Pancreas (tissue), 10 donors: ENCODE measurements at places on chromosomes 7 and 10.

DNA sequence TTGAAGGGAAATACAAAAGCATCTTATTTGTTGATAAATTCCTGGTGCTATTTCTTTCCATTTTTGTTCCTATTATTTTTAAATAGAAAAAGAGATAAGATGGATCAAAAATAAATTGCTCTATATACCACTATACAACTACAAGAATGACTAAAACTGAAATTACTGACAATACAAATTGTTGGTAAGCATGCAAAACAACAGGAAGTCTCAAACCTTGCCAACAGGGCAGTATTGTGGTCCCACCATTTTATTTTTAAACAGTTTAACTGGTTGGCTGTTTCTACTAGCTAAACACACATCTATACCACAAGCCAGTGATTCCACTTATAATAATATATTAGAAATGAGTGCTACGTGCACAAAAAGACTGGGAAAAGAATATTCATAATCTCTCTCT lies 213.0 kb downstream of the JAZF1 start:
- H3K27ac ChIP-seq = no peak overlapping the region
- no peaks in the 10 kb centered on the region for H3K27me3 ChIP-seq
- no peaks in the 10 kb centered on the region for H3K4me1 ChIP-seq
- no peaks in the 10 kb centered on the region for H3K36me3 ChIP-seq
- no peak for DNase-seq

DNA sequence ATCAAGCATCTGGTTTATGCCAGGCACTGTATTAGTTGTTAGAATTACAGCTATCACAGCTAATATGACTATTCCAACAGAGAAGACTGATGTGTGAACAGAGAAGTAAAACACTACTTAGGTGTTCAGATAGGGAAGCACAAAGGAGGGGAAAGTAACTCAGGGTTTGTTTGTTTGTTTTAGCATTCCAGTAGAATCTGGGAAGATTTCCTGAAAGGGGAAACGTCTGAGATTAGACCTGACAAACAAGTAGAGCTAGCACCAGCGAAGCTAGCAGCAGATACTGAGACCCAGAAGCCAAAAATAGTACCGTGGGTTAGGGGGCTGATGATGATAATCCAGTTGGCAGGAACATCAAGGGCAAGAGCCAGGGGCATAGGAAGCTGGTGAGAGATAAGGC lies 28.8 kb upstream of the KLHL7 start:
- H3K36me3 ChIP-seq = no peaks in the 10 kb centered on the region
- H3K27ac ChIP-seq = no peak overlapping the region
- no peak overlapping the region for H3K4me3 ChIP-seq

DNA sequence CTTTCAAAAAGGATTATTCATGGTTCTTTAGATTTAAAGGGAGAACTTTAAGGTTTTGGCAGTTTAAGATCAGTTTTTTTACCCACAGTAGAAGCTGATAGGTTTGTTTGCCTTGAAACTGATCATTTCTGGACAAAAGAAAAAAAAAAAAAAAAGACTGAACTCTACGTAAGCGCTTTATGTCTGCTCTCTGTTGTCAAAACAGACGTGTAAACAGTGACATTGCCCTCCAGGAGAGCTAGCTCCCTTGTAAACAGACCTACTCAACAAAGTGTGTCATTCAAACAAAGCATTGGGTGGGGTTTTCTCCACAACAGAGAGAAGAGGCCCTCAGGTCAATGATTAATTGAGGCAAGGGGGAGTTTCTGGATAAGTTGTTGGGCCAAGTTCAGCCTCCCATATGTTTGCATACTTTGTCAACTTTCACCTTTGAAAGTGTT lies 568.1 kb upstream of the LRRN3 start:
- H3K27me3 ChIP-seq = no peaks in the 10 kb centered on the region
- DNase-seq = no peak
- no peaks in the 10 kb centered on the region for H3K36me3 ChIP-seq

GRCh38 chr7:520503-521161 lies 986 bp upstream of the PDGFA start:
- peak; percentile 87 for DNase-seq
- no peaks in the 10 kb centered on the region for H3K36me3 ChIP-seq
- H3K27ac ChIP-seq = peak overlapping the region; percentile 87
- peaks cover 9% of the 10 kb centered on the region for H3K4me1 ChIP-seq

DNA sequence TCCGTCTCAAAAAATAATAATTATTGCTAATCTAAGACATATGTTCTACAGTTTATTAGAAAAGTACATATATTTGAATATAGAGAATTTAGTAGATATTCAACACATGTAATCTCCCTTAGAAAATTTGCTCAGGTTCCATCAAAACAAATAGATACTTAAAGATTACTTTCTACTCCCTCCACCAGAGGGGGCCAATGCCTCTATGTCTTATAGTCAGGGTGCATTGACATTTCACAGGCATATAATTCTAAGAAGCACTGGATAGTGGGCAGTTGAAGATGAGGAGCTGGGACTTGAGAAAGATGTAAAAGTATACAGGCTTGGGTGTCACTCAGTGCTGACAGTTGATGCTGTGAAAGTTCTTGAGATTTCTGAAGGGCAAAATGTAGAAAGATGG lies 301.6 kb upstream of the HPS1 start:
- no peak for DNase-seq
- H3K27ac ChIP-seq = no peak overlapping the region
- no peaks in the 10 kb centered on the region for H3K36me3 ChIP-seq
- no peaks in the 10 kb centered on the region for H3K4me1 ChIP-seq

- DNase-seq = no peak
- H3K27me3 ChIP-seq = no peaks in the 10 kb centered on the region
- no peak overlapping the region for H3K27ac ChIP-seq
- H3K4me3 ChIP-seq = no peak overlapping the region
- no peaks in the 10 kb centered on the region for H3K36me3 ChIP-seq
These were observed 166.7 kb downstream of the PTPN20 start for GRCh38 chr10:47077941-47078340.

DNA sequence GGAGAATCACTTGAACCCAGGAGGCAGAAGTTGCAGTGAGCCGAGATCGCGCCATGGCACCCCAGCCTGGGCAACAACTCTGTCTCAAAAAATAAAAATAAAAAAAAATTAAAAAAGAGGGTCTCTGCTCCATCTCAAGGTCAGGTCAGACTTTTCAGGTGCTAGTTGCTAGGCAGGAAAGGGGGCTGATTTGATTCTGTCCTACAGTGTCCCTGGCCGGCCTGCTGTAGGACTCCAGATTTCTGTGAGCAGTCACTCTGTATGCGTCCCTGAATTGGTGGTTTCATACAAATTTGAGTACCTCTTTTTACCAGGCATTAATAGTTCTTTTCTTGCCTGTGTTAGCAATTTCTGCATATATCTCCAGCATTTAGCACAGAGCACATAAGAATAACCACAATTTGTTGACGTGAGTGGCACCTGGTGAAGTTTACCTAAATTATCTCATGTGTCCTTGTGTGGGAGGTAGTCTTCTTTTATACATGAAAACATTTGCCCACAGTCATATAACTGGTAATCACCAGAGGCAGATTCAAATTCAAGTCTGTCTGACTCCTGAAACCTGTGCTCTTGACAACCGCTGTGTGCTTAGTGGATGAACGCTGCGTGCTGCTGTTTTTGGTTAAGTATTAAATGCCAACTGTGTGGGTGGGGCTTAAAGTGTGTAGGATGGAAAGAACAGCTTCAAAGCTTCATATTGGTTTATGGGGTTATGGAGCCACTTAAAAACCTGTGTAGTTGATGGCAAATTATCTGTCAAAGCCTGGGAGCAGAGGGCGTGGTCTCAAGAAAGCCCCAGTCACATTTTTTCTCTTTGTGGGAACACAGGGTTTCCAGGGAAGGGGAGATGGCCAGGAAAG lies 3.2 kb upstream of the ZNF775 start:
- DNase-seq = no peak
- H3K27ac ChIP-seq = no peak overlapping the region
- H3K4me1 ChIP-seq = peaks cover 20% of the 10 kb centered on the region
- H3K36me3 ChIP-seq = no peaks in the 10 kb centered on the region
- no peaks in the 10 kb centered on the region for H3K27me3 ChIP-seq

- no peaks in the 10 kb centered on the region for H3K36me3 ChIP-seq
- H3K4me3 ChIP-seq = no peak overlapping the region
- no peak for DNase-seq
These were observed 1110.6 kb downstream of the TYW1 start for GRCh38 chr7:68107261-68107660.
